Stimulated activated CD8-positive, alpha-beta memory T cell treated with anti-CD3 and anti-CD28 coated beads, Interleukin-4, amount 100 ng/mL, for 4 hours (primary cell): ENCODE measurements at places on chromosomes 12 and 14.

DNA sequence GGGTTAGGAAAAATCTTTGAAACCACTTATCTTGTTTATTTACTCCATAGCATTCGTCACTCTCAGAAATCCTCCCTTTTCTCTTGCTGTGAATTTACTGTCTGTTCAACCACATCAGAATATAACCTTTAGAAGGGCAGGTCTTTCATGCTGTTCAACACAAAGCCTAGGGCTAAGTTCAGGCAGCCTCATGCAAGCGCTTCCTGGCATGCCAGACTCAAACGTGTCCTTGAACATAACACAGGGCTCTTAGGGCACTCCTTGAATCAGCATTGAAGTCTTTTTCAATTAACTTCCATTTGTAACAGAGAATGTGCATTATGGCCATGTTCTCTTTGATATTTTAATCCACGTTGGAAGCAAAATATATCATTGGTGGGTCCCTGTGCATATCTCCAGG, 377.7 kb downstream of the GLT1D1 start:
- DNase-seq = no peak

DNA sequence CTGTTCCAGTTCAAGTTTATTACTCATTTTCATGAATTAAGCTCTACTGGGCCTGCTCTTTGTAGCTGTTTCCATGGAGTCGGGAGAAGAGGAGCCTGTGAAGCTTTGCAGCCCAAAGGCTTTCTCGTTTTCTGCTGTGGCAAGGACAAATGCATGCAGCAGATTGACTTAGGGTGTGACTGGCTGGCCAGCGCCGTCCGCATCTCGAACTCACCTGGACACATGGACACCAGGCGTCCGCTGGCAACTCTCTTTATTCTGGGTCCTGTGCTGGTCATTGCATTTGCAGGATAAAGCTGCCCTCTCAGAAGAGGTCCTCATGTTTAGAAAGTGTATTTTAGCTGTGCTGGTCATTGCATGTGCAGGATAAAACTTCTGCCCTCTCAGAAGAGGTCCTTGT, 350.4 kb downstream of the TMEM121 start:
- no peak for DNase-seq

DNA sequence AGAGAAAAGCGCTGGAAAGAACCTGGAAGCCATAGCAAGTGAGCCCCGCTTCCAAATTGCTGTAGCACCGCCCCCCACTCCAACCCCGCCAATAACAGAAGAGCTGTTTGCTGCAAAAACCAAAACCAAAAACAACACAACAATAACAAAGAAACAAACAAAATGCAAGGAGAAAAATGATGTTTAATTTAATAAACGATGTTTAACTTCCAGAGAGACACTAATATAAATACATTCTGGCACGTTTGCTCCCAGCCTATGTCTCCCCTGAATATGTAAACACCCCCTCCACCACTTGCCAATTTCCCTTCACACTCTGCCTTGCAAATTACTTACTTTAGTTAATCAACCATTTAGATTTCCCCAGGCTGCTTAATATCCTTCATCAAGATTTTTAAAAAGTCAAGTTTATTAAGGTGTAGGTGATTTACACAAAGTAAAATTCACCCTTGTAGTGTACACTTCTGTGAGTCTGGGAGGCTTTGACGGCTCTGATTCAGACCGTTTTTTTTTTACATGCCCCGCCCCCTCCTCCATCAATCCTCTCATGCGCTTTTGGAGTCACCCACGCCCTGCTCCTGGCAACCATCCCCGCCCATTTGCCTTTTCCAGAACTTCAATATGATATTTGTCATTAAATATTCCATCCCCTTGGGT, 482 bp upstream of the IFI27L2 start:
- DNase-seq = no peak

DNA sequence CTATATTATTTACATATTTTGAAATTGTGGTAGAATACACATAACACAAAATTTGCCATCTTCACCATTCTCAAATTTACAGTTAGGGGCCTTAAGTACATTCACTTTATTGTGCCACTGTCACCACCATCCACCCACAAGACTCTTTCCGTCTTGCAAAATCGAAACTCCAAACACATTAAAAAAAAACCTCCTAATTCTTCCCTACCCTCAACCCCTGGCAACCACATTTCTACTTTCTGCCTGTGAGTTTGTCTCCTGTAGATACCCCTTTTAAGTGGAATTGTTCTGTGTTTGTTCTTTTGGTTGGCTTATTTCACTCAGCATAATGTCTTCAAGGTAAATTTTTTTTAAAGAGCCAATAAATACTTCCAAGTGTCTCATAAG, 31.6 kb upstream of the AMIGO2 start:
- DNase-seq = no peak

- no peak for DNase-seq
Measured at GRCh38 chr12:116142936-116143898, 134.3 kb downstream of the MED13L start.

GRCh38 chr12:54294152-54294952, 6.5 kb downstream of the NFE2 start:
- no peak for DNase-seq

DNA sequence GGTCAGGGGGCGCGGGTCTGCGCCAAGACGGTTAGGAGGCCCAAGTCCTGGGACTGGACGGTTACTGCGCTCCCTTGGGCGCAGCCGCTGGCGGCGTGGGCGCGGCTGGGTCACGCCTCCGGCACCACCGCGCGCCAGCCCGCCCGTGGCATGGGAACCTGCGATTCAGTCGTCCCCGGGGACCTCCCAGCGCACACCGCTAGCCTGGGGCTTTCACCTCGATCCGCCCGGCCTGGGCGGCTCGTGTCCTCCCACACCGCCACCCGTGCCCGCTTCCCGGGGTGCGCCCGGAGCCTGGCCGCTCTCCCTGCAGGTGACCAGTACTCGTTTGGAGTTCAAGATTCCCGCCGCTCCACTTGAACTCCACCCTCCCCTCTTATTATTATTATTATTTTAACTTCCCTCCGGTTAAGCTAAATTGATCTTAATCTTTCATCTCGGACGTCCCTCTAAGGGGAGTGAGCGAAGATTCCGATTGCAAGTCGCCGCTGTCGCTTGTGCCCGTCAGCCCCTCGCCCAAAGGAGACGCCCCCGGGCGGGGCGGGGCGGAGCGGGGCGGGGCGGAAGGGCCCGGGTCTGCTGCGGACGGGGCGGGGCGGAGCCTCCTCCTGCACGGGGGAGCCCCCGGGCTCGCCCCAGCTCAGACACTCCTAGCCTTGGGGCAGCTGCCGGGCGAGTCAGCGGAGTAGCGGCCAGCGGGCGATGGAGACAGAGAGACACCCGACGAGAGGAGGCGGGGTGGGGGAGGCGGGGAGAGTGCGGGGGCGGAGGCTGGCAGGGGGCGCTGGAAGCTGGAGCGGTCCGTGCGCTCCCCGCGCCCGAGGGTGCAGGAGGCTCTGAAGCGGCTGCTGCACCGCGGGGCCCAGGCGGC, at the start of gene KCNMB4:
Gene KCNMB4, plus strand, starts transcription at position 643 of the 871 bp plus-strand sequence. CDS start 445 bp downstream, outside the sequence.
- DNase-seq = peak; percentile 27

DNA sequence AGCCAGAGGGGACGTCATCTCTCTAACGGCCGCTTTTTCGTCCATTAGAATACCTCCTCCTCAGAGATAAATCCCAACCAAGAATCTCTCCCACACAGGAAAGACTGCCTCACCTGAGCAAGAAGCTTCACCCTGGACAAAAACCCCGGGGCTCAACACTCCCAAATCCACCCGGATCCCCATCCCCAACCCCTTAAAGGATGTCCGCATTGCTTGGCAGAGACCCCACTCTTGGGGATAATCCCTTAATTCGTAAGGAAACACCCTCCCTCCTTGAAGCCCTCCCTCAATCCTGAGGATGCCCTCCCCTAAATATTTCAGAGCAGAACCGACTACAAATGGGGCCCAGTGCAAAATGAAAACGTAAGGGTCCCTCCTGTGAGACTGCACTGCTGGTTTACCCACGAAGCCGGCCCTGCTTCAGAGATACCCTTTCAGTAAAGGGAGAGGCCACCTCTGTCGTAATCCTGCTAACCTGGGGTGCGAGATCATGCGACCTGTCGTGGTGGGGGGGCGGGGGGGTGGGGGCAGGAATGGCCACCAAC, 655 bp upstream of the DYNLL1 start:
- no peak for DNase-seq

DNA sequence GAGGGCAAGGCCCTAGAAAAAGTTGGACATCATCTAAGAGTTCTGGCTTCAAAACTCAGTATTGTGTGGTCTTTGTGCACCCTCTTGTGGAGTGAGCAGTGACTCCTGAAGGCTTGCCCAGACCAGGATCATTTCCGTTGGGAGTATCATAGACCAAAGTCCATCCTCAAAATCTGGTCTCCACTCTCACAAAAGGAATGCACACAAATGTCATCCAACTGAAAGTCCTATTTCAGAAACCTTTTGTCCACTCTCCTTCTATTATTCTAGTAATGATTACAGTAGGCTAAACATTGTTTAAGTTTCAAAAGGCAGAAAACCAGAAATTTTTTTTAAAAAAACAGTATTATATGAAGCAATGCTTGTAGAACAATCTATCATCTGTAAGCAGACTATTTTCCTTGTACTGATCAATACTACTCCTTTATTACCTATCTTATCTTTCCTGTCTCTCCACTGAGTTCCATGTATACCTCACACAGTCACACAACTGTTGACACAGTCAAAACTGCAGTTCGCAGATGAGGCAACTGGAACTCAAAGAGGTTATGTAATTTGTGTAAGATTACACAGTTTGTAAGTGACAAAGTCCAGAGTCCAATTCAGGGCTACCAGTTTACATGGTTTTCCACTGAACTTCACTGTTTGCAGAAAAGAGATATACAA, 41.4 kb downstream of the COX16 start:
- no peak for DNase-seq

GRCh38 chr14:57254884-57255283, 13.8 kb downstream of the EXOC5 start:
- DNase-seq = no peak

DNA sequence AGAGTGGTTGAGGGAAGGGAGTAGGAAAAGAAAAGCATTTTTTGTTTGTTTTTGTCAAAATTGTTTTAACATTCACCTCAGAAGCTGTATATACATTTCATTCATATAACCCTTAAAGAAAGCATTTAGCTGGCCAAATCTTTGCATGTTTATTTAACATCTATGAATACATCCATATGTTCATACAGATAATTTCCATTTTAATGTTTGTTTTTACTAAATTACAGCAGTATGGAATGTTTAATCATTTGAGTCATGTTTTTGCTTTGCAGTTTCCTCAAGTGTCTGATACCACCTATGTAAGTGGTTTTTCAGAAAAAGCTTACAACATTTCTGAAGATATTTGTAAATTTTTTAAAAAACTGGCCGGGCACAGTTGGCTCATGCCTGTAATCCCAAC, 84.3 kb upstream of the ATF1 start:
- DNase-seq = no peak

DNA sequence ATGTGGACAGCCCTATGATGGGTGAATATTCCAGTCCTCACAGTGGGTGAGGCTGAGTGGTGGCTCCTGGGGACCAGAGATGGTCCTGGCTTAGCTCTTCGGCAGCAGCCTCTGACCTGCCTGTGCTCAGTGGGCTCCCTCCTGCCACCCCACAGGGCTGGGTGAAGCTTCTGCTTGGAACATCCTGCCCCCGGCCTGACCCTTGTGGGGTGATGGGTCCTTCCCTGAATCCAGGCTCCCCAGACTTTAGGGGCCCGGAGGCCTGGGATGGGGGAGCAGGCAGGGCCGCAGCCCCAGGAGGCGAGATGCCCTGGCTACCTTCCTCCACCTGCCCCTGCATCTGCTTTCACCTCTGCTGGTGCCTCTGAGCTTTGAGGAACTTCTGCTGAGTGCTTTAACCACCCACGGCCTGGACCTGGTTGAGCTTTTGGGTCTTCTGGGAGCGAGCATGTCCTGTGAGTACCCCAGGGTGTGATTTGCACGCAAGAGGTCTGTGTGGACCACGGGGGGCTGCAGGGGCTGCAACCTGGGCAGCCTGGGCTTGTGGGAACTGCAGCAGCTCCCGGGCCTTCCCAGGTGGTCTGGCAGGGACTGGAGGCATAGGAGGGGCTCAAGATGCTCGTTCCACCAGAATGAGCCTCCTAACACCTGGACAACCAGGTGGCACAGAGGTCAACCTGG, 159.5 kb downstream of the KIF26A start:
- DNase-seq = no peak

- no peak for DNase-seq
Measured at GRCh38 chr12:80299976-80300375, 144.1 kb upstream of the PTPRQ start.

DNA sequence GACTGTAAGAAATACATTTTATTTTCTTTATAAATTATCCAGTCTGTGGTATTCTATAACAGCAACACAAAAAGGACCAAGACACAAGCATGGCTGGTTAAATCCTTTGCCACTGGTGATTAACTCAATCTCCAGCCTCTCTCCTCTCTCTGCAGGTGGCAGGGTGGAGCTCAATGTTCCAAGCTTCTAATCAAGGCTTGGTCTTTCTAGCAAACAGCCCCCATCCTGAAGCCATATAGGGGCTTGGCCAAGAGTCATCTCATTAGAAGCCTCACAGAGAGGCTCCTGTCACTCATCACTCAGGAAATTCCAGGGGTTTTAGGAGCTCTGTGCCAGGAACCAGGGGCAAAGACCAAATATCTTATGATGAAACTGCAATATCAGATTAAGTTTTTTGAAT, 12.0 kb downstream of the C12orf75 start:
- no peak for DNase-seq

GRCh38 chr12:60211244-60211643, 615.4 kb downstream of the SLC16A7 start:
- DNase-seq = no peak

DNA sequence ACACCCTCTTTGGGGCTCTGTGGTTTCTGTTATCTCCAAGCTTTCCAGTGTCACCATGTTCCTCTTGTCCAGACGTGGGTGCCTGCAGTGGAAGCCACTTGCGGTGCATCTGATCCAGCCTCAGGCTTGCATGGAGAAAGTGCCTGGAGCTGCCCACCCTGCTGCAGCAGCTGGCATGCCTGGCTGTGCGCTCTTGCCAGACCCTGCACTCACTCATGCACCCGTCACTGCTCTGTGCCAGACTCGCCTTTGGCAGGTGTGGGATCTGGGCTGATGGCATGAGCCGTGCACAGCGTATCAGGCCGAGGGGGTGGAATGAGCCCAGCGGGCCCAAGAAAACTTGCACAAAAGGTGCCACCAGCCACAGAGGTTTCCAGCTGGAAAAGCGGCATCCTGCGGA, 105.1 kb downstream of the MNAT1 start:
- no peak for DNase-seq

- no peak for DNase-seq
Measured at GRCh38 chr12:109687250-109687649, 26.4 kb upstream of the FAM222A start.

DNA sequence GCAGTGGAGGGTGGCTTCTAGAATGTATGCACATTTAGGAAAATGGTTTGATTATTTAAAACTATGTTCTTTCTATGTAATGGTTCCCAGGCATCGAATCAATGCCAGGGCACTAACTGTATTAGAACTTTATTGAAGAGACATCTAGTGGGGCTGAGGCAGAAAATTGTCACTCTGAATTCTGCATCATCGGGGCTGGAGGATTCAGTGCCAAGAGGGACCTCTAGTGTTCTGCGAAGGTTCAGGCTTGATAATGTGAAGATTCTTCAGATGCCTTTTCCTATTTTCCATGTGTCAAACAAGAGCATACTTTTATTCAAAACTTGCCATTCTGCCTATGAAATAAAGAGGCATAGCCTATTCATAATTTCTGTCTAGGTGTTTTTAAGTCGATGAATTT, 146.3 kb downstream of the CAND1 start:
- DNase-seq = no peak

- no peak for DNase-seq
Measured at GRCh38 chr12:20492251-20492760, 124.0 kb downstream of the PDE3A start.
